Posterior cingulate gyrus (tissue), 11 donors: ENCODE measurements at places on chromosomes 12 and 14.

DNA sequence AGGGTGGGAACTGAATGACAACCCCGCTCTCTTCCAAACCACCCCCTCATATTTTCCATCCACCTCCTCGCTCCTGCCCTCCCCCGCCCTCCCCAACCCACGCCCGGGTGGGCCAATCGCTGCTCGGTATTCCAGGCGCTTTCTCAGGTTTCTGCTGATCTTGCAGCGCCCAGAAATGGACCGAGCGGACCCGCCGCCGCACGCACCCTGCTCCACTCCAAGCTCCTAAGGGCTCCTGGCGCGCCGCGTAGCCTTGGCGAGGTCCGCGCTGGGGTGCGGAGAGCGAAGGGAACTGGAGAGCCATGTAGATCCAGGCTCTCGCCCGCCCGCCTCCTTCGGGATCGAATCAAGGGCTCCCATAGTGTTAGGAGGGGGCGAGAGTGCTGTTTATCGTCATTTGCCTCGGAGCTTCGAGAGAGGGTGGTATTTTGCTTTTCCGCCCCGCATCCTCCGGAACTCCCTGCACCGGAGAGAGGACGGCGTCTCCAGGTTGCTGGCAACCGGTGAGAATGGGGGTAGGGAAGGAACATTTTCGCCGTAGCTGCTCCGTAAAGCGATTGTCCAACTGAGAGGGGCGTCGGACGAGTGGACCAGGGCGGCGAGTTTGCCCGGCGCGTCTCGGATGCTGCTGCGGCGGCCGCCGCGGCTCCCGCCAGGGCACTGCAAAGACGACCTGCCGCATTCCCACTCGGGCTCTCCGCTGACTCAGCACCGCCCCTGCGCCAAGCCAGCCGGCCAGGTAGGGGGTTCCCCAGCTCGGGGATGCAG, at the start of gene KCNA1:
KCNA1 (plus strand) TSS at position 172 of the 768 bp plus-strand sequence. CDS start 1,474 bp downstream, outside the sequence.
- peak; percentile 47 for DNase-seq

- DNase-seq: no peak
These were observed 243.7 kb downstream of the SLC16A7 start for GRCh38 chr12:59839514-59839913.

GRCh38 chr12:101783150-101783549, 43.9 kb upstream of the SYCP3 start:
- DNase-seq: no peak

DNA sequence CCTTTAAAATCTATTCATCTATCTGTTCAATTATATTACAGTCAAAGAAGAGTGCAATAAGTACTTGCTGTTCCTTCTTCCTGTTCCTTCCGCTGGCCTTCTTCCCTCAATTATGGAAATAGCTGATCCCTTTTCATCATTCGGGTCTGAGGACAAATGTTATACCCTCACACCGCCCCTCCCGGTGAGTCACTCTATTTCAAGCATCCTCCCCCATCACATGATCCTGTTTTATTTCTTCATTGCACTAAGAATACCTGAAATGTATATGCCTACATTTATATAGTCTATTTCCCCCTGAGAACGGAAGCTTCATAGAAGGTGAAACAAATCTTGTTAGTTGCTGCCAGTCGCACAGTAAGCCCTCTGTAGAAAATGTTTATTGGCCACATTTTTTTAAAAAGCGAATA, 2.5 kb downstream of the SLC38A1 start:
- DNase-seq: no peak

DNA sequence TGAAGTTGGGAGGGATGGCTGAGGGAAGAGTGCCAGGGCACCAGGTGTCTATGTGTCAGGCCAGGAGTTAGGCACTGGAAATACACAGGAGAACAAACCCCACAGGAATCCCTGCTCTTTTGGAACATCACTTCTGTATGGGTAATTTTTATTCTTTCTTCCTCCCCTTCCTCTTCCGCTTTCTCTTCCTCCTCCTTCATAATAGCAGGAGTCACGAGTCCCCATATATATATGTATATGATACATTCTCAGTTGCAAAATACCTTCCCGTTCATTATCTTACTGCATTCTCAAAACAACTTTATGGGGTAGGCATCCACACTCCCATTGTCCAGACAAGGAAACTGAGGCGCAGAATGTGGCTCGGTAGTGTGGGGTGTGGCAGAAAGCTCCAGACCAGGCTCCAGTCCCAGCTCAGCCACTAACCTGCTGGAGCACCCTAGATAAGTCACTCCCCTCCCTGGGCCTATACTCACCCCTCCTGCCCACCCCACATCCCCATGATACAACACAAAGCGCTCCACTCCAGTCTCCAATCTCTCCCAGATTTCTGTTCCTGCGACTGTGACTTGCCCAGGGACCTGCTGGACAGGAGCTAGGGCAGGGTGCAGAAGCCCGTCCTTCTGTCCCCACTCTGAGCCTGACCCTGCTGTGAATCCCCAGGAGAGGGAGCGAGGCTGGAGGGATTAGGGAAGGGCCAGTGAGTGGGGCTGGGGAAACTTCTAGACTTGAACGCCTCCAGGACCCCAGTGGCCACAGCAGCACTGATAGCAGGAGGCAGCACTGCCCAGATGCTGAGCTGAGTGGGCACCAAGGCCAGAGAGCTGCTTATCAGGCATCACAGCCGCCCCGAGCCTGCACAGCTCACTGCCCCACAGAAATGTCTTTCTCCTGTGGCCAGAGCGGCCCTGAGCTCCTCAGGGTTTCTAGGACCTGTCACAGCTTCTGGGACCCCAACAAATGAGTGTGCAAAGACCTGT, 1.4 kb upstream of the AQP2 start:
- DNase-seq: no peak

- no peak for DNase-seq
These were observed 29.3 kb downstream of the CMKLR1 start for GRCh38 chr12:108309674-108310312.

DNA sequence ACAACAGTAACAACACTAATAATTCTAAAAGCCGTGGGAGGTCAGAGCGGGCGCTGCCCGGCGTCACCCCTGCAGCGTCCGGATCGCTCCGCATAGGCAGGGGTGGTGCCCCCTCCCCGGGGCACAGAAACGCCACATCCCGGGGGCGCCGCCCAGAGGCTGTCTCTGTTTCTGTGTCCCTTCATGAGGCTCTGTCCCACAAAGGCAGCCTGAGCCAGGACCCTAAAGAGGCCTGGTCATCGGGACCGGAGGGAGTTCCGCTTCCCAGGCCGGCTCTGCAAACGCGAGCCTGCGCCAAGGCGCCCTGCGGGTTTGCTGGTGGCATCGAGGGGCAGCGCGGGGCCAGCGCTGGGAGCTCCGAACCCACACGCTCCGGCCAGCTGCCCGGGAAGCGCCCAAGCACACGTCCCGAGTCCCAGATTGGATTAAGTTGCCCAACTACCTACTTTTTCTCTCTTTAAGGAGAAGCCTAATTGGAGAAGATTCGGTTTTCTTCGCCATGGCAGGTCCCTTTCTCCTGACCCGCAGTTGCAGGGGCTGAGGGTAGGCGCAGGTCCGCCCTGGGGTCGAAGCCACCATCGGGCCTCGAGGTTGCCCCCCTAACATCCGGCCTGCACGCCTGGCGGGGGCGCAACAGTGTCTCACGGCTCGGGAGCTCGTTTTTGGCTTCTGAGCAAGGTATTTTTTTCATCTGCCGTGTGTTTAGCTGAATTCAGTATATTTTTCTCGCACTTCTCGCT, 421.7 kb downstream of the VRK1 start:
- DNase-seq: no peak

GRCh38 chr12:26666286-26666685, 166.7 kb downstream of the ITPR2 start:
- DNase-seq: no peak

DNA sequence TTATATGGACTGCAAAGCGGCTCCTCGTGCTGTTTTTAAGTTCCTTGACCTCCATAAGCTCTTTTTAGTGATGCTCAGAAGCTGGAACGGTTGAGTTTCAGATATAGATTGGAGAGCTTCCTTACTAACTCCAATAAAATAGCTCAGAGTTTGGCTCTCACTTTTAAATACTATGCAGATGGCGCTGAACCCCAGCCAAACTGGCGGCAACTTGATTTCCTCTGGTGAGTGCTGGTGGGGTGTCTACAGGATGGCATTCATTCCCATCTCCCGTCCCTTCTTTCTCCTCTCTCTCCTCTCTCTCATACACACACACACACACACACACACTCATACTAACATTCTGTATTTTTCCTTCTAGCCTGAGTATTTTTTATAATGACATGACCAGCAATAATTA, 346.3 kb downstream of the ETNK1 start:
- no peak for DNase-seq

DNA sequence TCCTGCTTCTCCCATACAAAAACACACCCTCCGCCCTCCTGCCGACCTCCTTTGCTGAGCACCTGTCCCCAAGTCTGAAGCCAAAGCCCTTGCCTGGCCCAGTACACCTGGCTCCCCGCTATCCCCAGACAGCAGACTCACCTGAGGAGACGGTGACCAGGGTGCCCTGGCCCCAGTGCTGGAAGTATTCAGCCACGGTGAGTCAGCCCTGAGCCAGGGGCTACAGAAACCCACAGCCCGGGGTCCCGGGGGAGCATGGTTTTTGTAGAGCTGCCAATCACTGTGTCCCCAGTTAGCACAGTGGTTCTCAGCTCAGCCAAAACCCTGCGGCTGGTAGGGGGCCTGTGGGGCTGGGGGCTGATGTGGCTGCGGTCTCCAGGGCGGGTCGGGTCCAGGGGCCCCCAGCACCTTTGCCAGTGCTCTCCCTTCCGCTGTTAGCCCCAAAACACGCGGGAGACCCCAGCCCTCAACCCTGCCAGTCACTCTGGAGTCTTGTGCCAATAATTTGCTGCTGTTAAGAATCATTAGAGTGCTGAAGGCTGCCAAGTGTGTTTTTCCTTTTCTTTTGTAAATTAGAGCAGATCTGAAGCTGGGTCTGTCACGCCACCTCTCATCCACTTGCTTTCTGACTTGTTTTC, 339.0 kb downstream of the TMEM121 start:
- DNase-seq: no peak

GRCh38 chr12:116928504-116928903, 17.8 kb downstream of the FBXW8 start:
- no peak for DNase-seq

DNA sequence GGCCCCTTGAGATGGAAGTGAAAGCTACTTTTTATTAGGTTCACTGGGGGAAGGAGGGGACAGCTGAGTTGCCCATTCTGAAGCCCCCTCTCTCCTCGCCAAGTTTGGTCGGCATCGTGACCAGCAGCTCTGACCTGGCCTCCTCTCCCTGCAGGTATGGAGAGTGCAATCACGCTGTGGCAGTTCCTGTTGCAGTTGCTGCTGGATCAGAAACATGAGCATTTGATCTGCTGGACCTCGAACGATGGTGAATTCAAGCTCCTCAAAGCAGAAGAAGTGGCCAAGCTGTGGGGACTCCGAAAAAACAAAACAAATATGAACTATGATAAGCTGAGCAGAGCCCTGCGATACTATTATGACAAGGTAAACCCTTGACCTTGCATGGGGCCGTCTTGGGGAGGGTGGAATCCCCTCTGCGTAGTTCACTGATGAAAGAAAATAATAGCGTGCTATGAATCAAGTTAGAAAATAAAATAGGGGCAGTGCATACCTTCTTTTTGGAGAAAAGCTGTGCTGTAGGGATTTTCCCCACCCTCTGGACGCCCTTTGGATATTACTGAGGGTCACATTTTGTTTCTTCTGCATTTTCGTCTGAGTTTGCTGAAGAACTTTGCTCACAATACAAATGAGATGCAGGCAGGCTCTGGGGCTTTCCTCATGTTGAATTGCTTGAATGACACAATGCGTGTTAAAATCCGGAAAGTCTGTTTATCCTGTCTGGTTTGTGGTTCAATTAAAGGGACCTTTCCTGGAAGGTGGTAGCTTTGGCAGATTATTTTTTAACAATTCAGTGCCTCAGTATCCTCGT, 29.4 kb downstream of the ELK3 start:
- no peak for DNase-seq

DNA sequence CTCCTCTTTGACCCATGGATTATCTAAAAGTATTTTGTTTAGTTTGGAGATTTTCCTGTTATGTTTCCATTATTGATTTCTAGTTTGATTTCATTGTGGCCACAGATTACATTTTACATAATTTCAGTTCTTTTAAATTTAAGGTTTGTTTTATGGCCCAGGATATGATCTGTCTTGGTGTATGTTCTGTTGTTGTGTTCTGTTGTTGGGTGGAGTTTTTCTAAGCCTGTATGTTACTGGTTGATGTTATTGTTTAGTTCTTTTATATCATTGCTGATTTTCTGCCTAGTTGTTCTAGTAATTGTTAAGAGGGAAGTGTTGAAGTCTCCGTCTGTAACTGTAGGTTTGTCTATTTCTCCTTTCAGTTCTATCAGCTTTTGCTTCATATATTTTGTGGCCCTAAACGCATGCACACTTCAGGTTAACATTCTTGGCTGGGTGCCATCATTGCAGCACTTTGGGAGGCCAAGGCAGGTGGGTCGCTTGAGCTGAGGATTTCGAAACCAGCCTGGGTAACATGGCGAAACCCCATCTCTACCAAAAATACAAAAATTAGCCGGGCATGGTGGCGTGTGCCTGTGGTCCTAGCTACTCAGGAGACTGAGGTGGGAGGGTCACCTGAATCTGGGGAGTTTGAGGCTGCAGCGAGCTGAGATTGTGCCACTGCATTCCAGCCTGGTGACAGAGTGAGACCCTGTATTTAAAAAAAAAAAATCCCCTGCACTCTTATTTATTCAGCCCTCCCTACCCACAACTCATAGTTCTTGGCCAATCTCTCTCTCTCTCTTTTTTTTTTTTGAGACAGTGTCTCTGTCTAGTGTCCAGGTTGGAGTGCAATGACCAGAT, 28.1 kb upstream of the CFL2 start:
- DNase-seq: no peak

DNA sequence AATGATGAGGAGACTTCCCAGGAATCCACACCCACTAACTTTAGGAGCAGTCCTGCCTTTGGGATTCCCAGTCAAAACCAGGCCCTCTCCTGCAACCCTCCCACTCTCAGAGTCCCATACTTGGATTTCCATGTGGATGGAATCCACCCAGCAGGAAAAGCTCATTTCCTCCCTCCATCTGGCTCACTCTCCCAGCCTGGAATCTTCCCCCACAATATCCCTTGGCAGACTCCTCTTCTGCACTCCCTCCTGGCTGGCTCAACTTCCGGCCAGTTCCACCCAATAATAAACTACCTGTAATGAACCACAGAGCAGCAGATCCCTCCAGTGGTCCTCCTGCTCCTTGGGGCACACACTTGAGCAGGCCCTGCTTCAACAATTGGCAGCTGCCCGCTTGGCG, 102.8 kb upstream of the EGLN3 start:
- no peak for DNase-seq

DNA sequence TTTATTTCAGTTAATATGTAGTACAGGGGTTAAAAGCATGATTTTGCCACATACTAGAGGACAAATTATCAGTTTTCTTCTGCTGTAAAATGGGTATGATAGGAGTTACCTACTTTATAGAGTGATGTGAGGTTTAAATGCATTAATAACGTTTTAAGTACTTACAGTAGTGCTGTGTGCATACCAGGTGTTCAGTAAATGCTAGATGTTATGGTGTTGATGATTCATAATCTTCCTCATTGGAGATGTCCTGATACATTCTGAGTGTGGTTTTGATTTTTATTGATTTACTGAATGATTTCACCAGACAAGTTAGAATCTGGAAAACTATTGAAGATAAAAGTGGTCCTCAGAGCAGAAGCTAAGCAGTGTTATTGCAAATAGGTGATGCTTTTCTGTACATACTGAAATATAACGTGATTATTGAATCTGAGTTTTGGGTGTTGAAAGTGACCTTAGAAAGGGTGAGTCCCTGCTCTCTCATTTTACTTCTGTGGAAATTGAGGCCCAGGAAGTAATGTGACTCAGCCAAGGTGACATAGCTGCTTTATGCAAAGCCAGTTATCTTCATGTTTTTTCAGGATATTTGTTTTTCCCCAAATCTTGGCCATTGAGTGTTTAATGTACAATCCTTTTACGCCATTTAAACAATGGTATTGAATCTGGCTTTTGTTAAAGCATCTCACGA, 54.7 kb downstream of the VRK1 start:
- DNase-seq: no peak

- DNase-seq: no peak
These were observed 179.7 kb downstream of the RAD51B start for GRCh38 chr14:67999290-67999689.
